Bronchial epithelial cell (primary cell): ENCODE measurements at places on chromosomes 5 and 9.

GRCh38 chr5:154498591-154498990 is 20.6 kb upstream of the HAND1 start:
- no peak for DNase-seq

GRCh38 chr5:33425314-33425713 is 15.5 kb upstream of the TARS1 start:
- DNase-seq: no peak

GRCh38 chr5:87411973-87412629 is 629 bp downstream of the CCNH start:
- peak; percentile 33 for DNase-seq

- DNase-seq: no peak
These were observed 514.8 kb upstream of the ADAMTS16 start for GRCh38 chr5:4625206-4625896.

DNA sequence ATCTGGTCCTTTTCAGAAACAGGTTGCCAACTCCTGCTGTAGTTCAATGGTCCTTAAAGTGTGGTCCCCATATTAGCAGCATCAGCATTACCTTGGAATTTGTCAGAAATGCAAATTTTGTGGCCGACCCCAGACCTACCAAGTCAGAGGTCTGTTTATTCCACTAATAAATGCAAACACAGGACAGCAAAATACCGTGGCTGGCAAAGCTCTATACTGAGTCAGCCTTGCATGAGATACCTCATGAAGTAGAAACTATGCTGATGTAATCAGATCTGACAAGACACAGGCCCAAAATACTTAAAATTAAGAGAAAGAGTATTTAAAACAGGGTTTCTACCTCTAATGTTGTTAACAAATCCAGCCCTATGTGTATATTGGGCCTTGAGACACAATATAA is 3.0 kb downstream of the GOLM1 start:
- DNase-seq: peak; percentile 55

DNA sequence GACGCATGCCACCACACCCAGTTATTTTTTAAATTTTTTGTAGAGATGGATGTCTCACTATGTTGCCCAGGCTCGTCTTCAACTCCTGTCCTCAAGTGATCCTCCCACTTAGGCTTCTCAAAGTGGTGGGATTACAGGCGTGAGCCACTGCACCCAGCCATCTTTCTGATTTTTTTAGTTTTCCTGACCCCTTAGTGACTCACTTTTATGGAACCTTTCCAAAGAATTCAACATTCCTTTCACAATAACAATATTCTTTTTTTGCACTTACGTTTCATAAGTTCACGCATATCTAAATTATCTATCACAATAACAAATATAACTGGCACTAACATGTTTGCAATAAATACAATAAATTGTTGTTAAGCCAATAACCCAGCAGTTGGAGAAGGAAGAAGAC is 8.5 kb downstream of the ELOVL7 start:
- peak; percentile 53 for DNase-seq

DNA sequence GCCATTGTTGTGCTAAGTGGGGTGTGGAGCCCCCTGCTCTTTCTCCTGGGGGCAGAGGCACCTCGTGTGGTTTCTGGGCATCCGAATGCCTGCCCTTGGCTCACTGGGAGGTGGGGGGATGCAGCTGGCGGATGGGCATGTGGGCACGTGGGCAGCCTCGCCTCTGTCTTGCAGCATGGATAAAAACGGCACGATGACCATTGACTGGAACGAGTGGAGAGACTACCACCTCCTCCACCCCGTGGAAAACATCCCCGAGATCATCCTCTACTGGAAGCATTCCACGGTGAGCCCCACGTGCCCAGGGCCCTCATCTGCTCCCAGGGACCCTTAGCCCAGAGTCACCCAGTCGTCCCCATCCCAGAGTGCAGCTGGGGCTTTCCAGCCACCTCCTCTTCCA is 25.3 kb downstream of the PTGES2 start:
- no peak for DNase-seq

- no peak for DNase-seq
These were observed 41.8 kb downstream of the LYRM7 start for GRCh38 chr5:131212471-131213021.

- no peak for DNase-seq
These were observed 17.6 kb downstream of the AP3S1 start for GRCh38 chr5:115859378-115859777.

DNA sequence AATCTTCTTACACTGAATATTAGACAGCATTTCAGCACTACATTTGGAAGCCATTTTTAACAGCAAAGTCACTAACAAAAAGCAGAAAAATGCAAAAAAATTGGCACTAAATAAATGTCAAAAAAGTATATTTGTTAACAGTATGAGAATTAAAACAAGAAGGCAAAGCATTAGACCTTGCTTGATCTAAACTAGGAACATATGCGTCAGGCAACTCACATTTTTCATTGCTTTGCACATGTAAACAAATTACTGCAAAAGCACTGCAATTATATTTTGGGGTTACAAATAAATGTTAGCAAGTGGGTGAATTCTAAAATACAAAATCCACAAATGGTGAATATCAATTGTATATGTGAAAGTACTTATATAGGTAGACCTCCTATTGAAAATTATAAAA is 49.0 kb upstream of the RAPGEF6 start:
- DNase-seq: no peak
